ENCODE measurements at places on chromosomes 5 and 9.

- no peak overlapping the region for H3K27ac ChIP-seq
- H3K4me1 ChIP-seq = peaks cover 7% of the 10 kb centered on the region
- H3K4me3 ChIP-seq = no peak overlapping the region
Observed at GRCh38 chr9:89686126-89686525, 81.3 kb downstream of the GADD45G start.

GRCh38 chr9:2411459-2412215 is 209.9 kb upstream of the VLDLR start:
- no peaks in the 10 kb centered on the region for H3K27me3 ChIP-seq
- no peak for DNase-seq
- no peak overlapping the region for H3K27ac ChIP-seq
- H3K4me3 ChIP-seq = no peak overlapping the region
- H3K4me1 ChIP-seq = peaks cover 3% of the 10 kb centered on the region

GRCh38 chr9:78369639-78370219 is 72.8 kb downstream of the PSAT1 start:
- peaks cover 16% of the 10 kb centered on the region for H3K27me3 ChIP-seq
- H3K27ac ChIP-seq = no peak overlapping the region
- DNase-seq = peak; percentile 85
- peaks cover 9% of the 10 kb centered on the region for H3K4me1 ChIP-seq
- H3K36me3 ChIP-seq = no peaks in the 10 kb centered on the region
- H3K4me3 ChIP-seq = no peak overlapping the region

- H3K27me3 ChIP-seq = peaks cover 7% of the 10 kb centered on the region
- no peak for DNase-seq
- peaks cover 41% of the 10 kb centered on the region for H3K4me1 ChIP-seq
- H3K27ac ChIP-seq = no peak overlapping the region
- peaks cover 41% of the 10 kb centered on the region for H3K36me3 ChIP-seq
Observed at GRCh38 chr5:140551872-140552271, 4.4 kb downstream of the EIF4EBP3 start.

DNA sequence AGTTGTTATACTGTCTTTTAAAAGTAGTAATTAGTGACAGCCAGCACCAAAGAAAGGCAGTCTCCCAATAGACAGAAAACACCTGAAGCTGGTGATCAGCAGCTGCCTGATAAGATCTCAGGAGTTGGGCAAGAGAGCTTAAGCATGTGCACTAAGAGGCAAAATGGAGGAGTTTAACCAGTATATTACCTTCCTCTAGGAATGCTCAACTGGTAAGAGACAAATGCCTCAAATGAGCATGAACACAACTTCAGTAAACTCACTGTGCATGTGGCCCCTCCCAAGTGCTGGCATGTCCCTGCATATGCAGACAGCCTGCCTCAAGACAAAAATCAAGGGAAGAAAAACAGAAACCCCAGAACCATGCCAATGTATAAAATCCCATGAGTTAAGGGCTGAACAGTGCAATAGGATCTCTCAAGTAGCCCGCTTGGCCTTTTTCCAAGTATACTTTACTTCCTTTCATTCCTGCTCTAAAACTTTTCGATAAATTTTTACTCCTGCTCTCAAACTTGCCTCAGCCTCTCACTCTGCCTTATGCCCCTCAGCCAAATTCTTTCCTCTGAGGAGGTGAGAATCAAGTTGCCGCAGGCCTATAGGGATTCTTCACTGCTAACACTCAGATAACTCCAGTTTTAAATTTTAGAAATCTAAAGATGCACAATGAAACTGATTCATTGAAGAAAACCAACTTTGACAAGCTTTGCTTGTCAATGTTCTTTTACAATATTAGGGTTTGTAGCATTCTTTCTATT is 724.8 kb upstream of the RIOK2 start:
- H3K4me3 ChIP-seq = no peak overlapping the region
- peaks cover 2% of the 10 kb centered on the region for H3K27me3 ChIP-seq
- peaks cover 3% of the 10 kb centered on the region for H3K4me1 ChIP-seq
- peaks cover 6% of the 10 kb centered on the region for H3K36me3 ChIP-seq
- DNase-seq = no peak
- H3K27ac ChIP-seq = no peak overlapping the region

GRCh38 chr5:4144411-4145007 is 548.9 kb downstream of the IRX1 start:
- H3K4me1 ChIP-seq = no peaks in the 10 kb centered on the region
- no peaks in the 10 kb centered on the region for H3K36me3 ChIP-seq
- H3K27me3 ChIP-seq = peaks cover 1% of the 10 kb centered on the region
- no peak overlapping the region for H3K27ac ChIP-seq

DNA sequence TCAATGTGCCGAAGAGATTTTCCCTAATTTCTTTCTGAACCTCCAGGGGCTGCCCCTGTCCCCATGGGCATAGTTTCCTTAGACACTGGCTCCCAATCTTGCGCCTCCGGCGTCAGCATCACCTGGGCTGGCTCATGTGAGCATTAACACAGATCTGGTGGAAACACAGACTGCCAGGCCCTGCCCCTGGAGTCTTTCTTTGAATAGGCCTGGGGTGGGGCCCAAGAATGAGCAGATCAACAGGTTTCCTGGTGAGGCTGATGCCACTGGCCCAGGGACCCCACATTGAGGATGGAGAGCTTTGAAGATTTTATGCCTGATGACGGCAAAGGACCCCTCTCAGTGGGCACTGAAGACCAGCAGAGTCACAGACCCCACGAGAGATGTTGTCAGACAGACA is 60.8 kb downstream of the ANKRD33B start:
- no peak overlapping the region for H3K4me3 ChIP-seq
- no peak for DNase-seq
- H3K27ac ChIP-seq = no peak overlapping the region

- no peak overlapping the region for H3K4me3 ChIP-seq
- no peaks in the 10 kb centered on the region for H3K4me1 ChIP-seq
- no peaks in the 10 kb centered on the region for H3K27me3 ChIP-seq
- H3K36me3 ChIP-seq = no peaks in the 10 kb centered on the region
Observed at GRCh38 chr5:143992496-143992895, 178.0 kb downstream of the YIPF5 start.

GRCh38 chr5:32042551-32042961 is 131.6 kb downstream of the GOLPH3 start:
- H3K4me3 ChIP-seq = no peak overlapping the region
- H3K4me1 ChIP-seq = peaks cover 7% of the 10 kb centered on the region
- peaks cover 49% of the 10 kb centered on the region for H3K36me3 ChIP-seq
- H3K27me3 ChIP-seq = peaks cover 5% of the 10 kb centered on the region

DNA sequence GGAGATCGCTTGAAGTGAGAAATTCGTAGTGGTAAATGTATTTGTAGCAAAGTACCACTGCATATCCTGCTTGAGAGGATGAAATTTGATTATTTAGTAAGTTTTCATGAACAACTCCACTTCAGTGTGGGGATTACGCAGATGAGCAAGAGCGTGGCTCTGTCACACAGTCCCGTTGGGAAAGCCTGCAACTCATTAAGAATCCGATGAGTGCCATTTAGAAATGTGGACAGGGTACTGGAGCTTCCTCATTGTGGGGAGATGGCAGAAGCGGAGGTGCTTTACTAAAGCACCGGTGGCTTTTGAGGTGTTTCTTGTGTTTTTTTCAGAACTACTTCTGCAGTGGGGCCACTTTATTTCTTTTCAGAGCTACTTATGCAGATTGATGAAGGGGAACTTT is 1.4 kb downstream of the TJP2 start:
- no peak for DNase-seq
- H3K27me3 ChIP-seq = peaks cover 6% of the 10 kb centered on the region
- H3K27ac ChIP-seq = no peak overlapping the region
- no peak overlapping the region for H3K4me3 ChIP-seq
- H3K4me1 ChIP-seq = peaks cover 55% of the 10 kb centered on the region

- no peak overlapping the region for H3K4me3 ChIP-seq
- peaks cover 5% of the 10 kb centered on the region for H3K4me1 ChIP-seq
- H3K27ac ChIP-seq = no peak overlapping the region
- no peaks in the 10 kb centered on the region for H3K36me3 ChIP-seq
- DNase-seq = no peak
Observed at GRCh38 chr9:33620738-33621439, 96.8 kb downstream of the ANKRD18B start.

- no peaks in the 10 kb centered on the region for H3K36me3 ChIP-seq
- no peaks in the 10 kb centered on the region for H3K4me1 ChIP-seq
- no peak overlapping the region for H3K27ac ChIP-seq
- H3K4me3 ChIP-seq = no peak overlapping the region
- peaks cover 2% of the 10 kb centered on the region for H3K27me3 ChIP-seq
- no peak for DNase-seq
Observed at GRCh38 chr5:152987131-152987530, 503.3 kb upstream of the GRIA1 start.

DNA sequence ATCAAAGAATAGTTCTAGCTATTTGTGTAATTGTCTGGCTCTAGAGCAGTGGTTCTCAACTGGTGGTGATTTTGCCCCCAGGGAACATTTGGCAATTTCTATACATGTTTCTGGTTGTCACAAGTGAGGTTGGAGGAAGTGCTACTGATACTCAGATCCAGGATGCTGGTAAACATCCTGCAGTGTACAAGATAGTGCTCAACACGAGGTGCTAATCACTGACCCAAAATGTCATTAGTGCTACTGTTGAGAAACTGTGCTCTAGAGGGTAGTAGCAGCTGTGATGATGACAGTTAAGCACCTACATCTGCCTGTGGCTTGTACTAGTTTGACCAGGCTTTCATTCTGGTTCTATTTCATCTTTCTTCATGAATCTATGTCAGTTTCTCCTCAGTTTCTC is 22.1 kb downstream of the LRRC19 start:
- no peaks in the 10 kb centered on the region for H3K4me1 ChIP-seq
- H3K27ac ChIP-seq = no peak overlapping the region
- DNase-seq = no peak

DNA sequence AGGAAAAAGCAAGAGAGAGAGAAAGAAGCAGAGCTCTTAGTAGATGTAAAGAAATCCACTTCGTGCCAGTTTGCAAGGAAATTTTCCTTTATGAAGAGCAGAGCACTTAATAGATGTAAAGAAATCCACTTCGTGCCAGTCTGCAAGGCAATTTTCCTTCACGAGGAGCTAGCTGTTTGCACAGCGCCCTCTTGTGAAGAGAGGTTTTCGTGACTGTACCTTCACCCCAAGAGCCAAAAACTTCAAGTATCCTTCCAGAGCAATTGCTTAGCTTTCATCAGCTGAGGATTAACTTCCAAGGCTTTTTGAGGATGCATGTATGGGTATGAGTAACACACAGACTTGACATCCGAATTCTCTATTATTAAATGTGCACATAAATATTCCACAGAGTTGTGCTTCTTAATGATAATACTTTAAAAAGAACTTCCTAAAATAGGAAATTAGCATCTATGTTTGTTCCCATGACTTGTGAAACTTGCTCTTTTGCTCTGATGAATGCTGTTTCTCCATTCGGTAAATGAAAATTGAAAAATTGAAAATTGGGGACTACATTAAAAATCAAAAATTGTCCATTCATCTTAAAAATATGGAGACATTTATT is 525.6 kb downstream of the PDE4D start:
- H3K36me3 ChIP-seq = no peaks in the 10 kb centered on the region
- no peak overlapping the region for H3K27ac ChIP-seq
- no peak overlapping the region for H3K4me3 ChIP-seq
- no peaks in the 10 kb centered on the region for H3K27me3 ChIP-seq

DNA sequence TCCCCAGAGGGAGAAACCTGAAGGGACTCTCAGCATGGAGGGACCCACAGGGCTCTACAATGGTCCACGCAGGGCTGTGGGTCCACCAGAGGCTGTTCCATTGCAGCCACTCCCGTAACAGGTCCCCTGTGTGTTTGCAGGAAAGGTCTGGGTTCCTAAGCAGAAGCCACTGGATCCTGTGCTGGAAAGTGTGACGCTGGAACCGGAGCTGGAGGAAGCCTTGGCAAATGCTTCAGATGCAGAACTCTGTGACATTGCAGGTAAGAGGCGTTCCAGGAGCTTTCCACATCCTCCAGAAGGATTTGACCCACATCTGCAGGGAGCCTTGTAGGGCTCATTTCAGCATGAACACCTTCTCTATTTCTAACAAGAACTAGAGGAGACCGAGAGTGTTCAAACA is 51.7 kb downstream of the TMOD1 start:
- H3K27ac ChIP-seq = no peak overlapping the region
- H3K4me3 ChIP-seq = no peak overlapping the region
- DNase-seq = no peak
- H3K36me3 ChIP-seq = no peaks in the 10 kb centered on the region

DNA sequence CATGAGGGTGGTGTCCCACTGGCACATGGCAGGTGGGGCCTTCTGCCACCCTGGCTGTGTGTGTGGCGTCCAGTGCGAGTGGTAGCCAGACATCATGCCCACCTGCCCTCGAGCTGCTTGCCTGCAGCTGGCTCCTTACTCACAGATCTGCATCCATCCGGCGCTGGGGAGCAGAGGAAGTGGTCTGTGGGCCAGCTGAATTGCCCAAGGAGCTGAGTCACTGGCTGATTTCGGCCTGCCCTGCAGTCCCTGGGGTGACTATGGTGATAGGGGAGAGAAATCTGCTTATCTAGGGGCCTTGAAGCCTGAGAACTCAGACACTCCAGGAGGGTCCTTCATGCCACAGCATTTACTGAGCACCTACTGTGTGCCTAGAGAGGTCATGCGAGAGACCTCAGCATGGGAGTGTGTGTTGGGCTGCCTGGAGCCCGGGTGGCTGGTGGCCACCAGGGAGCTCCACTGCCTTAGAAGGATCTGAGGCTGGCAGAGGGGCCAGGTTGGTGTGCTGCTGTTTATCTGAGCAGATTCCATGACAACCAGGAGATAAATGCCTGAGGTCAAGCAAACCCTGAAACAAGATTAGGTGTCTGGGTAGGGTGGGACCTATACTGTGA is 57.1 kb downstream of the SLC22A5 start:
- H3K27me3 ChIP-seq = no peaks in the 10 kb centered on the region
- no peak overlapping the region for H3K27ac ChIP-seq
- no peak for DNase-seq
- no peak overlapping the region for H3K4me3 ChIP-seq

- no peak overlapping the region for H3K27ac ChIP-seq
- no peak for DNase-seq
- no peak overlapping the region for H3K4me3 ChIP-seq
- H3K27me3 ChIP-seq = no peaks in the 10 kb centered on the region
- no peaks in the 10 kb centered on the region for H3K36me3 ChIP-seq
Observed at GRCh38 chr5:128036950-128037349, 46.6 kb upstream of the SLC12A2 start.

- peaks cover 31% of the 10 kb centered on the region for H3K4me1 ChIP-seq
- H3K4me3 ChIP-seq = peak overlapping the region; percentile 92
- H3K36me3 ChIP-seq = peaks cover 4% of the 10 kb centered on the region
- H3K27me3 ChIP-seq = peaks cover 15% of the 10 kb centered on the region
Observed at GRCh38 chr9:6414247-6414641, 1.2 kb downstream of the UHRF2 start.

- no peaks in the 10 kb centered on the region for H3K36me3 ChIP-seq
- no peak for DNase-seq
- H3K27me3 ChIP-seq = no peaks in the 10 kb centered on the region
- H3K4me1 ChIP-seq = no peaks in the 10 kb centered on the region
Observed at GRCh38 chr5:42545038-42545437, 121.8 kb downstream of the GHR start.

GRCh38 chr5:176679365-176680225 is 32.3 kb downstream of the TSPAN17 start:
- DNase-seq = no peak
- H3K4me3 ChIP-seq = no peak overlapping the region
- peaks cover 4% of the 10 kb centered on the region for H3K27me3 ChIP-seq
- no peaks in the 10 kb centered on the region for H3K36me3 ChIP-seq
- no peak overlapping the region for H3K27ac ChIP-seq
